ENCODE measurements at places on chromosomes 16 and 17.

DNA sequence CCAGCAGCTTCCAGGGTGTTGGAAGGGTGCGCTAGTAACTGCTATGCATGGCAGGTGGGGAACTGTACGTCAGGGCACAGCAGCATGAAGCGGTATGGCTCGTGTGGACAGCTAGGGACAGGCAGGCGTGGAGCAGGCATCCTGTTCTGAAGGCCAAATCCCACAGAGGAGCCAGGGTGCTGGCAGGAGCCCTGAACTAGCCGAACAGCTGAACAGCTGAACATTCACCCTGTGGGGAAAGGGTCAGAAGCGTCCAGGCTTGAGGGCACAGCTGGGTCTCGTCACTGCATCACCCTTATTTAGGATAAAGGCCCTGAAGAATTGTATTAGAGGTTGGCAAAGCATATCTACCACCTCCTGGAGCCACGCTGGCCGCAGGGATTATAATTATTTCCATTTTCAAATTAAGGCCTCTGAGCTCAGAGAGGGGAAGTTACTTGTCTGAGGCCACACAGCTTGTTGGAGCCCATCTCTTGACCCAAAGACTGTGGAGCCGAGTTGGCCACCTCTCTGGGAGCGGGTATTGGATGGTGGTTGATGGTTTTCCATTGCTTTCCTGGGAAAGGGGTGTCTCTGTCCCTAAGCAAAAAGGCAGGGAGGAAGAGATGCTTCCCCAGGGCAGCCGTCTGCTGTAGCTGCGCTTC lies 3.3 kb upstream of the STH start:
- DNase-seq: peak; percentile 22

DNA sequence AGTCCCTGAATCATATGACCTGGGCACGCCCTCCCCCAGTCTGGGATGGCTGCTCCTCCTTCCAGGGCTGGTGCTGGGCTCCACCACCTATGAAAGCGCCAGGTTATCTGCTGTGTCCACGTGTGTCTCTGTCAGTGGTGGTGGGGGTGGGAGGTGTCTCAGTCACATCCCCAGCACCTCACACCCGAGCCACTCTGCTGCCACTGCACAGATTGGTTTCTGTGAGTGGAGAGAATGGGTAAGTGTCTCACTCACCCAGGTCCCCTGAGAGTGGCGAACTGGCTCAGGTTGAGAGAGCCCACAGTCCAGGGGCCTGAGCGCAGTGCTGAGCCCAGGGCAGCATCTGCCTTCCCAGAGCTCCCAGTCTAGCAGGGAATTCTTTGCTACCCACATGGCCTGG lies 79.0 kb downstream of the PLD6 start:
- peak; percentile 31 for DNase-seq

GRCh38 chr17:77963441-77963840 lies 4.9 kb downstream of the TNRC6C start:
- DNase-seq: no peak

DNA sequence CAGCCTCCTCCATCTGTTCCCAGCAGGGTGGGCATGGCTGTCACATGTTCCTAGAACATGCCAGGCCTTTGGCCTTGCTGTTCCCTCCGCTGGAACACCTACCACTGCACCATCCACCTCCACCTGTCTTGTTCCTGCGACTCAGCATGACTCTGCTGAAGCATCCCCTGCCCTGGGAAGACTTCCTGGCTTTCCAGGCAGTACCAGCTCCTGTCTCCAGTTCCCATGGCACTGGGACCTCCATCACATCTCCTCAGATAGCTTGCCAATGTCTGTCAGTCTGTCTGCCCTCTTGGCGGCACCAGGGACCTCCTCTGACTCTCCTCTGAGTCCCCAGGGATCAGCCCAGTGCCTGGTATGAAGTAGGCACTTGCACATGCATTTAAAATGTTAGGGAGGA lies 15.7 kb downstream of the PDP2 start:
- no peak for DNase-seq

GRCh38 chr16:46745617-46746016 lies 2.5 kb downstream of the MYLK3 start:
- no peak for DNase-seq
